OCI-LY7 (cell line): ENCODE measurements at places on chromosomes 7 and 10.

DNA sequence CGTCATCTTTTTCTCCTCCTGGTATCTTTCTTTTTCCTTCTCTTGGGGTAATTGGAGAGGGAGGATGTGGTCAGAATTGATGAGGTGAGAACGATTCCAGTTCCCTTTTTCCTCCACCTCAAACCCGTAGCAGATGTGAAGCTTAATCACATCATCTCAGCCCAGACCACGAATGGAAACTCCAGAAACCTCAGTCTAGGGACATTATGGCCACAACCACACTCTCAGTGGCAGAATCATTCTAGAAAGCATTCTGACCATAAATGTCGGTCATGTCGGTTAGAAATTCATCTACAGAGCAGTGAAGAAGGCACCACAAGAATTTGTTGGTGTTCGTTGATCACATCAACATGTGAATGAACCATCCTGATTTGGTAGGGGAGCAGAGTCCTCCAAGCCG is 78.7 kb downstream of the GATA3 start:
- DNase-seq: no peak

DNA sequence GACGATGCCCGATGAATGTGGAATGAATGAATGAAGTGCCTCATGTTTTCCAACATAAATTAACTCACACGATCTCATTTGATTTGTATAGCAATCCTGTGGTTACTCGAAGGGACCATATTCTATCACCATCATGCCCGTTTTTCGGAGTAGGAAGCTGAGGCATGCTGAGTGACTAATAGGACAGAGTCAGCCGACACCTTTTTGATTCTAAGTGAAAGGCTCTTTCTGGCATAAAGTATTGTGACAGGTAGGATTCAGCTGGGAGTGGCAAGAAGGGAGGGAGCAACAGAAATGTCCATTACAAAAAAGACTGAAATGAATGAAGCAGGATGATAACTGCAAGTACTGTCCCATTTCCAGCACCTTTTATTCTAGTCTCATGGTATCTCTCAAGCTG is 55.7 kb downstream of the KLRG2 start:
- no peak for DNase-seq

DNA sequence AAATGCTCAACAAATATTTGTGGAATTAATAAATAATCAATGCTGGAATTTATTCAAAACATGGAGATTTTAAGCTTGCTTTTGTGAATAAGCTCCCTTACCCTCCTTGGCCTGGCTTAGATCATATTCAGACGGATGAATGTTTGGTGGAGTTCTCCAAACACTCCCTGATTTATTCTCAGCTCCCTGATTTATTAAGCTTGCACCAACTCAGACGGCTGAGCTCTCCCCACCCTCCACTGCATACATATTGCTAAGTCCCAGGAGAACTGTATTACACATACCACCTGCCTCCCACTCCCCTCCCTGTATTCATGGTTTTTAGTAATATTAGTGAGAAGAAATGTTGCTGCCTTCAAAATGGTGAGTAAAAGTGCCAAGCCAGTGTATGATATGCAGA is 1057.5 kb downstream of the SORCS3 start:
- DNase-seq: no peak

DNA sequence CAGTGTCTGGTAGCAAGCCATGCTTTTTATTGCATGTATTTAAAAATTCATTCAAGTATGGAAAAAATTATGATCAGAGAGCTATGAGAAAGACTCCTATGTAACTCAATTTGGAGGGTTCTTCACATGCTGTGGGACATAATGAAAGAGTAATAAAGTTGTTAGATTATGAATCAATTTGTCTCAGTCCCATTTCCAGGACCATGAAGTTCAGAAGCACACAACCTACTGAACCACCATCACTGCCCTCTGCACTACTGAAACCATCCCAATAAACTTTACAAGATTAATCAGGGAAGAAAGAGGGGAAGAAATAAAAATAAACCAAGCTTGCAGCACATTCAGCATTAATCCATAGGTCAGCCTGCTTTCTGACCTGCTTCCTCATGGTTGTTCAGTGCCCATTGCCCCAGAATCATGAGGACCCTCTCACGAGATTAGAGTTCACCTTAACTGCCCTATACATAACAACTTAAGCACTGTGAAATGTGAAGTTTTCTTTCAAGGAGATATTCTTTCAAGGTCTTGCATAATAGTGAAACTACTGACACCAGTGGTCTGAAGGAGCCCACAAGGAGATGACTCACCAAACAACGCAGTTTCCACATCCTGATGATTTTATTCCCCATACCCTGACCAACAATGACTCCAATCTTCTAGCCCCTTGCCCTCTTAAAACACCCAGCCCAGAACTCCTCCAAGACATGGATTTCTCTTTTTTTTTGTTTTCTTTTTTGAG is 171.5 kb upstream of the ADCY1 start:
- DNase-seq: no peak

DNA sequence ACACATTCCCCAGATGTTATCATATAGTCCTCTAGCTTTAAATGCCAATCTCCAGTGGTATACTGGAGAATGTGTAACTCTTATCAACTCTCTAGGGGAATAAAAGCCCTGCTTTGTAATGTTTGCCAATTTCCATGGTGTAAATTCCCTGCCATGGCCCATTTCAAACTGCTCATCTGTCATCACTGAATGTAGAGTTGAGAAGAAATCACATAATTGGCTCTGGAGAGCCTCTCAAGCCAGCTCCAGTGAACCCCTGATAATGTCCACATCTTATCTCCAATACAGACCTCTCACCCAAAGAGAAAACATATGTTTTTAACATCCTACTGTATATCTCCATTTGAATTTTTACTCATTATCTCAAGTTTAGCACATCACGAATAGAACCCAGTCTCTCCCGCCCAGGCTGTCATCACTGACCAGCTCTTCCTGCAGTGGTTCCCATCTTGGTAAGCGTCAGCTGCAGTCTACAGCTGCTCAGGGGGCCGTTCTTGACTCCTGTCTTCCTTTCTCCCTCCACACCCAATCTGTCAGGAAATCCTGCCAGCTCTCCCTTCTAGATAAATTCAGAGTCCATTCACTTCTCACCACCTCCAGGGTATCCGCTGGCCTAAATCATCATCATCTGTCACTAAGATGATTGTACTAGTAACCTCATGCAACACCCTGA is 332.4 kb downstream of the FRMD4A start:
- DNase-seq: no peak

GRCh38 chr10:48478980-48479811 is 125.7 kb downstream of the ARHGAP22 start:
- no peak for DNase-seq

DNA sequence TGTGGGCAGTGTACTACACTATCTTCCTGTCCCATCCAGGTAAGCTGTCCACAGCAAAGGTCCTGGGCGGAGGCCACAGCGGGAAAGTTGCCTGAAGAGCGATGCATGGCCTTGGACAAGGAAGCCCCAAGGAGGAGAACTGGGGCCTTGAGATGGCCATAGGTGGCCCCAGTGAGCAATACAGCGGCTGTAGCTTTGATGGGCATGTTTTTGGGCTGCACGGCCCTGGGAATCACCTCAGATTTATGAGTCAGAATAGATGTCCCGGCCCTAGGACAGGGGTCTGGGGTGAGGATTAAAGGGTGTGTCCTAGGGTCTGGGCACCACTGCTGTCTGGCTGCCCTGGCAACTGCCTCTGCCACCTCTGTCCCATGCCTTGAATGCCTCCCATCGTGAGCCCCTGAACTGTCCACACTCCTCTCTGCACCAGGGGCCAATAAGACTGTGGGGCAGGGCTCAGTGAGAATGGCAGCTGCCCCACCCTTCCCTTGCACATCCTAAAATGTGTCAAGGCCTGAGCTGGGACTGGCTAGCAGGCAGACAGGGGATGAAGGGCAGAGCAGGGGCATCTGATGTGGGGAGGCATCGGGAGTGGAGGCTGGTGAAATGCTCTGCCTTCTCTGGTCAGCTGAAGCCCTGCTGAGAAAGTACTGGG is 9.4 kb upstream of the IRF5 start:
- no peak for DNase-seq

- no peak for DNase-seq
Observed at GRCh38 chr10:78706256-78706655, 362.5 kb upstream of the ZMIZ1 start.

DNA sequence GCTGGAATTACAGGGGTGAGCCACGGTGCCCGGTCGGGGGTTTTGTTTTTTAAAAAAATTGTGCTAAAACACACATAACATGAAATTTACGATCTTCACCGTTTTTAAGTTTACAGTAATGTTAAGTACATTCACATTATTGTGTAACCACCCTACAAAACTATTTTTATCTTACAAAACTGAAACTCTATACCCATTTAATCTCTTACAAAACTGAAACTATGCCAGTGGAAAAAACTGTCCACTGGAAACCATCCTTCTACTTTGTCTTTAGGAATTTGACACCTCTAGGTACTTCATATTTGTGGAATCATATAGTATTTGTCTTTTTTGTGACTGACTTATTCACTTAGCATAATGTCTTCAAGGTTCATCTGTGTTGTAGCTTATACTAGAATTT is 1.0 kb upstream of the PSMC2 start:
- no peak for DNase-seq

DNA sequence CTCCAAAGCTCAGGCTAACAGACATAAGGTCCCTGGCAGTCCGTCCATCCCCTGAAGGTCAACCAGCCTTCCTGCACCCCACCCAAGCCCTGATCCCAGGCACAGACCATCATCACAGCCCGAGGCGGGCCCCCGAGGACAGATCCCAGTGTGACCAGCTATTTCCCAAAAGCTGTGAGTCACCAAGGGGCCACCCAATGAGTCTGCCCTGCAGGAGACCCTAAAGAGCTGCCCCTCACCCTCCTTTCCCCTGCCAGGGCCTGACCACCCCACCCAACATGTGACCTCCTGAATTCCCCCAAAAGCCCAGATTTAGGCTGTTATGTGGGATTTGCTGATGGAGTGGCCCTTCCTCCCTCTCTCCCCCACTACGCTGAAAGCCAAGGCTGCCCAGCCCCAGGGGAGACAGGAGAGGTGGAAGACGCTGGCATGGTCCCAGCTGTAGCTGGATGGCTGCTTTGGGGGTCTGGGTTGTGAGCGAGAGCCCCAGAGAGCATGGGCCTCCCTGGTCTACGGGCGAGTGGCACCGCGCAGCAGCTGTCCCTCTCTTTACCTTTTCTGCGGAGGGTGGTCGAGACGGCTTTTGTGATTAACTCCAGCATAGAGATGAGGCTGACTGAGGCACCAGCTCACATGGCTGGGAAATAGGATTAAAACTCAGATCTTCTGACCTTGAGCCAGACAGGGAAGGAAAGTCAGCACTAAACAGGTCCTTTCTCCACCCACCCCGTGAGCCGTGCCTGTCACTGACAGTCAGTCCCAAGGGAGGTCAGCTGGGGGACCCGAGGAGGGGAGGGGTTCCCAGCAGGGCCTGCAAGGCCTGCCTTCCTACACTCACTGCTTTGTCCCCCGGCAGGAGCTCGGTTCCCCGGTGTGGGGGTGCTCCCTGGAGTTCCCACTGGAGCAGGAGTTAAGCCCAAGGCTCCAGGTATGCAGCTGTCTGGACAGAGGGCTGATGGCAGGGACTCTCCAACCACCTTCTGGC is 16.7 kb downstream of the ELN start:
- DNase-seq: no peak

DNA sequence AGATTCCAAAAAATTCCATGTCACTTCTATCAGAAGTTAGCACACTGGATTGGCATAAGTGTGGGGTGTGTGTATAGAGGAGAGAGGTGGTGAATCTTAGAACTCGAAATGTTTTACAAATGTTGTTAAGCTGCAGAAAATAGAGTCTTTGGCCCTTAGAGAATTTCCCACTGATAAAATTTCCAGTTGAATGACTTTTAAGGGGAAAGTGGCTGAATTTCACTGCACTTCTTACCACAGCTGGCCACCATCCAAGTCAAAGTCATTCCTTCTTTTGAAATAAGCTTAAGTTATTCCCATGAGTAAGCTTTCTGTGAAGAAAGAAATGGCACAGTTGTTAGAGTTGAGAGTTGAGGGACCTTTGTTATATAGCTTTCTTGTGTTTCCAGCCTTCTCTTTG is 13.9 kb downstream of the VCL start:
- no peak for DNase-seq

DNA sequence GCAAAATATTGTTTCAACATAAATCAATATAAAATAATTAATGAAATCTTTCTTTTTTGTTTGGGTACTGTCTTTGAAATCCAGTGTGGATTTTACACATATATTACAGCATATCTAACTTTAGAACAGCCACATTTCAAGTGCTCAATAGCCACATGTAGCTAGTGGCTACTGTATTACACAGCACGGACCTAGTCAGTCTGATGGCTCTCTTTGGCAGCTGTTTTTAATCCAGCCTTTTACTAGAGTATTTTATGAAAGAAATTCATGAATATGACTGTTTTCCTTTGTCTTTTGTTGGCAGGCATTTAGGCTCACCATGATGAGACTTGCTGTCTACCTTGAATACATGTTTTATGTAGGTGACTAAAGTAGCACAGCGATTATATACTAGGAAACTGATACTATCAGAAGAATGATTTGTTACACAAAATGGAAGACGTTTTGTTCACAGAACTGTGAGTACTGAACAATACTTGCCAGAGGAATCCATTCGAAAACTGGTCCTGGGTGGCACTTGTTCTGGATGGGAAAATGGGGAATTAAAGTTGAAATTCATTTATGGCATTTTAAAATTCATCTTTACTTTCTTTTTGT is 386.7 kb downstream of the PHTF2 start:
- no peak for DNase-seq

DNA sequence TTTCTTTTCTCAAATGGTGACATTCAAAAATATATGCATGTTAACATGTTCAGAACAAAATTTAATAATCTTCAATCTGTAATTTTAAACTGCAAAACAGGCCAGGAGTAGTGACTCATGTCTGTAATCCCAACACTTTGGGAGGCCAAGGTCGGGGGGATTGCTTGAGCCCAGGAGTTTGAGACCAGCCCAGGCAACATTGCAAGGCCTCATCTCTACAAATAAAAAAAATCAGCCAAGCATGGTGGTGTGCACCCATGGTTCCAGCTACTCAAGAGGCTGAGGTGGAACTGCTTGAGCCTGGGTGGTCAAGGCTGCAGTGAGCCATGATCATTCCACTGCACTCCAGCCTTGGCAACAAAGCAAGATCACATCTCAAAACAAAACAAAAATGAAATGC is 394.3 kb downstream of the PARD3 start:
- DNase-seq: no peak

DNA sequence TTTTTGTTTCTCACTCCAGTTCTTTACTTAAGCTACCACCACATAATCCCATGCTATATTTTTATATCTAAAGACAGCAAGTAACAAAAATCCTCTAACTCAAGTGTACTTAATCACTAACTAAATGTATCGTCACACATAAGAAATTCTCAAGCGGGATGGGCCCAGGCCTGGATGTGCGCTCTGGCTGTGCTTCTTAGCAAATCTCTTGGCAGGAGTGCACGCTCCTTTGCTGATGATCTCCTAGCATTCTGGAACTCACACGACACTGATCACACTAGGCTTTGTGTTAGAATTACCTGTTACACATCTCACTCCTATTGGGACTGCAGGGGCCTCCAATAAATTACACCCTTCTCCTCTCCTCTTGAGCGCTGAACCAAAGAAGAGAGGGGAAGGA is 46.7 kb upstream of the CALD1 start:
- no peak for DNase-seq

DNA sequence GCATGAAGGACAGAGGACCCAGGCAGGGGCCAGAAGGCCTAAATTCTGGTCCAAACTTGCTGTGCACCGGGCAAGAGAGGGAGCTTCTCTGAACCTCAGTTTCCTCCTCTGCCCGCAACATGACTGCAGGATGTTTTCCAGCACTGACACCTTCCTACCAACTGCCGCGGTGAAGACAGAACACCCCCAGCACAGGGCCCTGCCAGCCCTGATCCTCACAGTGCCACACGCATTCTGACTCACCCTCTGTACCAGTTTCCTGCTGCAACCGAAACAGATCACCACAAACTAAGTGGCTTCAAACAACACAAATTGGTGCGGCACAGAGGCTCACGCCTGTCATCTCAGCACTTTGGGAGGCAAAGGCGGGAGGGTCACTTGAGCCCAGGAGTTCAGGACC is 18.1 kb downstream of the MAD1L1 start:
- DNase-seq: no peak
